ENCODE measurements at places on chromosomes 7 and 10.

GRCh38 chr10:36313142-36313541 lies 671.0 kb upstream of the FZD8 start:
- DNase-seq = no peak

GRCh38 chr10:71763352-71764127 lies 9.8 kb downstream of the VSIR start:
- peak; percentile 86 for DNase-seq

DNA sequence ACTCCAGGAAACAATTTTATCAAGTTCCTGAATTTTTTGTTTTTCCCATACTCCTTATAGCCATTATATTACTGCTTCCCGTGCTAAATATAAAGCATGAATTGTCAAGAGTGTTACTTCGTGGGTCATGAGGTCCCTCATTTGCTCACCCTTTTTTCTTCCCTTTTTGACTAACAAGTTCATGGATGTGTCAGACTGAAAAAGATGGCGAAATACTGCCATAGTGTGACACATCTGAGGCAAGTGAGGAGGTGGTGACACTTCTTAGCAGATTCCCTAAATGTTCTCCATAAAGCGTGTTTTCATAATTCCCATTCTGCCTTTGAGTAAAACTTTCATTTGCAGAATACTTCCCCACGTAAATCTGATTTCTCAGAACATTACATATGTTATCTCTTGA lies 269.6 kb upstream of the FZD1 start:
- DNase-seq = no peak

DNA sequence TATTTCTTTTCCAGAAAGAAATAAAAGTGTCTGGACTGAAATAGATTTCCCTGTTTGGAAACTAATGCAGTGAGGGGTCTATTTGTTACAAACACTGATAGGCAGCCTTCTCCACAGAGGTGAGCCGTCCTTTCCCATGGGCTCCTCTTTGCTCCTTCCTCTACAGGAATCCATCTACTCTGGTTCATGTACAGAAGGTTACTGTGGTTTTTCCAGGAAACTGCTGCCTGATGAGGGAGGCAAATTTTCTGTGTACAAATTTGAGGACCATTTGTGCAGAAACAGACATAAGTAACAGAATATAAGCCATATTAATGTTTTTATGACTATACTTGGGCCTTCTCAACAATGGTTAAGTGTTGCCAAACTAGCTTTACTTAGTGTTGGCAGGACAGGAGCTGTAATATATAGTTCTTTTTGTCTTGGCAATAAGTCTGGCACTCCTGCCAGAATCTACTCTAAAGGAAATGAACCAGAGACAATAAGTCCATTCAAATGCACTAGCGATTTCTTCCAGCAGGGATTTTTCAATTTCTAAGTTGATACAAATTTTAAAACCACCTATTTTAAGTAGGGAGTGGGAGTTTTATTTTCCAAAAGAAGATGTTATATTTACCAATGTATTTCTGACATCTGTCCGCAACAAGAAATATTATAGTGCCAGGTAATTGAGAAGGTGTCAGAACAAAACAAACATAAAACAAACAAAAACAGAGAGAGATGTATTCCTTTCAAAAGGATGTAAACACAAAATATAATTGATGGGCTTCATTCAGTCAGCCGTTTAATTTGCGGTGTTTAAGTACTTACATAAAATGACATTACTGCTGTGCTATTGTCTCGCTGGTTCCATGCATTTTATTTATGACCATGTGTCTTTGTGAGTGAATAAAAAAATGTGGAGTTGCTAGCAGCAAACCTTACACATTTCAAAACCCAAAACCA lies 91.0 kb upstream of the NFE2L3 start:
- DNase-seq = no peak

GRCh38 chr7:87899255-87899654 lies 23.0 kb downstream of the DBF4 start:
- DNase-seq = no peak

- peak; percentile 85 for DNase-seq
These were observed 503.5 kb downstream of the KIF20B start for GRCh38 chr10:90204956-90205314.

DNA sequence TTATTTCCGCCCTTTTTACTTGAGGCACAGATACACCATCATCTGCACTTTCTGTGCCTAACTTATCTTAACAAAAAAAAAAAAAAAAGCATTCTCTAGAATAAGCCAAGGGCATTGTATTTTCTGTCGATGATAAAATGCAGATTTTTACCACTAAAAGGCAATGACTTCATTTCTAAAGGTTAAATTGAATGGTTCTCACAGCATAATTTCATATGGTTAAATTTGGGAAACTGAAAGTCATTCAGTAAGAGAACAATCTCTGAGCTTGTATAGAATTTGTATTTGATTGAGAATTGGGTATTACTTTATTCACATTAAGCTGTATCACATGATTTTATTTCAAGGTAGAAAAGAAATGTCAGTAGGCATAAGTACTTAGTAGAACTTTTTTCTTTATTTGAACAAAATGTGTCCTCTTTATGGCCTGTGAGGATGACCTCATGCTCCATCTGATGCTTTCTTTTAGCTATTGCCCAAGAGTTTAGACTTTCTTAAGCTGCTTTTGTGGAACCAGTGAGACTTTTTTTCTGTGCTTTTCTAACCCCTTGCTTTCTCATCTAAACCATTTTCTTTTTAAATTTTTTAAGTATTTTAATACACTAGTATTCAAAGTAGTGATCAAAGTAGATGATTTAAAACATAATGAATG lies 110.3 kb downstream of the LRRC4 start:
- DNase-seq = peak; percentile 80

GRCh38 chr7:79337717-79338116 lies 115.8 kb downstream of the MAGI2 start:
- DNase-seq = no peak

DNA sequence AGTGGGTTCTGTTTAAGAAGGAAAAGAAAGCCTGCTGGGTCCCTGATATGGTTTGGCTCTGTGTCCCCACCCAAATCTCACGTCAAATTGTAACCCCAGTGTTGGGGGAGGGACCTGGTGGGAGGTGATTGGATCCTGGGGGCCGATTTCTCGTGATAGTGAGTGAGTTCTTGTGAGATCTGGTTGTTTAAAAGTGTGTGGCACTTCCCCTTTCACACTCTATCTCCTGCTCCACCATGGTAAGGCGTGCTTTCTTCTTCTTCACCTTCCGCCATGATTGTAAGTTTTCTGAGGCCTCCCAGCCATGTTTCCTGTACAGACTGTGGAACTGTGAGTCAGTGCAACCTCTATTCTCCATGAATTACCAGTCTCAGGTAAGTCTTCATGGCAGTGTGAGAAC lies 42.6 kb downstream of the INPP5A start:
- DNase-seq = no peak

- DNase-seq = peak; percentile 99
These were observed 141.4 kb upstream of the PRKCQ start for GRCh38 chr10:6721480-6721879.

- peak; percentile 52 for DNase-seq
These were observed 44.5 kb downstream of the TBATA start for GRCh38 chr10:70740406-70741288.

- DNase-seq = no peak
These were observed 321.1 kb upstream of the NPVF start for GRCh38 chr7:25549271-25549921.

DNA sequence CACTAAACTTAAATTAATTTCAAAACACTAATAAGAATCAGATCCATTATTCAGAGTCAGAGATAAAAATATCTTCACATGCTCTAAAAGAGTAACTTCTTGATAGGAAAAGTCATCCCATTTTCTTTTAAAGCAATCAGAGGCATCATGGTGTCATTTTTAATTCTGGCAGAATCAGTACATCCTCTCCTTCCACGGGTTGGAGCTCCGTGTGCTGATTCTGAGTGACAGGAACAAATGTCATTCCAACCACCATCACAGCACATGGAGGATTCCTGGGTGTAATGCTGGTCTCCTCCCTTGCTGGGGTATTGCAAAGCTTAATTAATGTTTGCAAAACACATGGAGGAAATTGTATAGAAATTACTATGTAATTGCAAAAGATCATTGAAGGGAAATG lies 114.5 kb upstream of the IMMP2L start:
- no peak for DNase-seq

DNA sequence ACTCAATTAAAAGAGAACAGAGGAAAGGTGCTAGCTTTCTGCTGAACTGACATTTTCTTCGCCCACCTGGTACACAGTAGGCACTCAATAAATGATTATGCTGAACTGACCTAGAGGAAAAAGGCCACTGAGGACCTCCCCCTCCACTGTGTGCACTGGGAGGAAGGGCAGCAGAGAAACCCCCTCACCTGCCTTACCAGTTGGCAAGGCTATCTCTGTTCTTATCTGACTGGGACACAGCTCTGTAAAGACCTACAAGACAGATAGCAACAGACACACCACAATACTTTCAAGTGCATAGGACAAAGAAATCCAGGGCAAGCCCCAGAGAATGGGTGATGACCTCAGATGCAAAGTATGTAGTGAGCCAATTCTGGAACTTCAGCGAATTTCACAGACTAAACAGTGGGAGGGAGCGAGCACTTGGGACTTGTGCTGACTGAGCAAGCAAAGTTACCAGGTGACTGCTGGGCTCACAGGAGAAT lies 30.4 kb downstream of the PDLIM1 start:
- peak; percentile 91 for DNase-seq

DNA sequence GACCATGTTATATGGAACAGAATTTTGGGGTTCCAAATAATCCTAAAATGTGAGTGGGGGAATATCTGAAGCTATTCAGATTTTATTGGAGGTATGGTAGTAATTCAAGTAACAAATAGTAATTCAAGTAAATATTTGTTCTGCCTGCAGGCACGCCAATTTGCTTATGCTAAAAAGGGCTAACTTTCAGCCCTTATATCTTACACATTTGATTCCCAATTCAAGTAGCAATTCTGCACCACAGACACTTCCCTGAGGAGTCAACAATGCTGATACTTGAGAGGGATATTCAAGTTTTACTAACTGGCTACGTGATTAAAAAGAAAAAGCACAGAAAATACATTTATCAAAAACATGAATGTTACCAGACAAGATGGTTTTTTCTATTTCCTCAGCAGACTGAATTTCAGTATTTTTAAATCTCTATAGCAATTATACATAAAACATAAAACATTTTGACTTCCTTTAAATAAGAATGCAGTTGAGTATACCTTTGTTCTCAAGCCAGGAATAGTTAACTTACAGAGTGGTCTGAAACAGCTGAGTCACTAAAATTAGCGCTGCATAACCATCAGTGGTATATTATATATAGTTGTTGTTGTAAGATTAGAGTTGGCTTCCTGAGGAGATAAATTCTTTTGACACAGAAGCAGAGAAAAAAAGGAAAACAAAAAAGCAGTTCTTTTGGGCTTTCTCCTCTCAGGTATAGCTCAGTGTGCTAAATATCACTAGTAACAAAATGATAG lies 33.9 kb downstream of the MTPN start:
- peak; percentile 47 for DNase-seq

DNA sequence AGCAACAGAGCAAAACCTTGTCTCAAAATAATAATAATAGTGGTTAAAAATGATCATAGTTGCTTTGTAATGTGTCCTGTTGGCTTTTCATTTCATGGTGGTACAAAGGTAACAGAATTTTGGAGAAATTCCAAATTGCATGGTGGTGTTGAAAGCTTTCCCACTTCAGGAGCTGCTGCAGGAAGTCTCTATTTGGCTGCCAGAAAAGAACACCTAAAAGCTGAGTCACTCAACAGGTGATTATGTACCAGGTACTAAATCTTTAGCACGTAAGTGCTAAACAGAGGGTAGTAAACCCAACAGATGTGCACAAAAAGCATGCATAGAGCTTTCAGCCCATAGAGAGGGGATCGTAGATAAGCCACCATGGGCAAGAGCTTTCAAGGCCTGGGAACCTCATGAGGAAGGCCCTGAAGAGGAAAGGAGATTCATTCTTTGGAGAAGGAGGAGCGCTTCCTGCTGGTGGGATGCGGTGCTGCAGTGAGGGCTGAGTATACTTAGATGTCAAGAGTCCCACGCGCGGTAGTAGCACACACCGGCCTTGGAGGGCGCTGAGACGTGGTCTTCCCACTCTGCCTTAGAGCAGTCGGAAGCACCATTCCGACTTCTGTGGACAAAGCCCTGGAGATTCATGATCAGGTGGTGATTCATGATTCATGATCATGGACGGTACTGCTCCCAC lies 118.7 kb downstream of the RALA start:
- peak; percentile 26 for DNase-seq

- DNase-seq = no peak
These were observed 83.1 kb downstream of the ITIH5 start for GRCh38 chr10:7583626-7584025.

DNA sequence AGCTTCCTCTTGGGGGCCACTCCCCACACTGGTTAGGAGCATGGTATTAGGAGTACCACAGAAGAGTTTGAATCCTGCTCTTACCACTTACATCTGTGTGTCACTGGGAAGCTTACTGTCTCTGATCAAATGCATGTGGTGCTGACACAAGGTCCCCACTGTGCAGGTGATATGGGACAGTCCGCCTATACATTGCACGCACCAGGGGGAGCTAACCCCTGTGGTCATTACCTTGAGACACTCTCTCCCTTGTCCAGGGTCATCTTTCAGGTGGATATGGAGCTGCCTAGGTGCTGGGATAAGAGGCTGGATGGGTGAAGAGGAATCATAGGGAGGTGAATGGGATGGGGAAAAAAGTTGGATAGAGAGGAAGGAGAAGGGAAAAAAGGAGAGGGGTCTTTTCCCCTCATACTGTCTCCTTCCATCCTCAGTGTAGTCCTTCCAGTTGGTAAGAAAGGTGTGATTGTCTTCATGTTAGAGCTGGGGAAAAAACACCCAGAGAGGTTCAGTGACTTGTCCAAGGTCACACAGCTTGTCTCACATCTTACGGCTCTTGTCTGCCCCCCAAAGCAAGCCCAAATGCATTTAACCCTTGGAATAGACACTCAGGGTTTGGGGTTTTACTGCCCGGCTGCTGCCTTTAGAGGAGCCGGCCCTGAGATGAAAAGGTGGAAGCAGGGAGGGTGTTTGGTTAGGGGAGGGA lies 125.9 kb downstream of the CDH23 start:
- no peak for DNase-seq

DNA sequence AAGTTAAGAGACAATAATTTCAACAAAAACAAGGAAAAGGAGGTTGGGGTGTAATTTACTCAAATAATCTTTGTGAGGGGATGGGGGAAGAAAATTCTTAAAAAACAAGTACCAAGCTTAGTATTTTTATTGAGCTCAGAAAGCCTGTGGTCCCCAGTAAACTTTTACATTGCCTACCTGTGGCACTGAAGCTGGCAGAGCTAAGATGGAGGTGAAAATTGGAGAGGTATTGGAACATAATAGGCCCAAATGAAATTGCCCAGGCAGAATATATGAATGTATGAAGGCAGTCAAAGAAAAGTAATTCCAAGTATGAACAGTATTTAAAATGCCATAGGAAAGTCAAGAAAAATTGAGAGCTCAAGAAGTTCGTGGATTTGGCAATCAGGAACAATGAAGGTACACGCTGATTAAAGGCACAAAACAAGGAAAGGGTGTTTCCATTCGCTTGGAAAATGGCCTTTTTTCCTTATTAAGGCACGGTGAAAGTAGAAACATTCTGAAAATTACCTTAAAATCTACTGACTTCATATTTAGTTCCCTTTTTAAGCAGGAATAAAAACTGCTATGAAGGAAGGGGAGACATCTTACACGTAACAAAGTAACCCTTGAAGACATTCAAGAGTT lies 3.4 kb upstream of the KMT2E start:
- DNase-seq = no peak

GRCh38 chr7:130962109-130962508 lies 228.1 kb upstream of the KLF14 start:
- no peak for DNase-seq
